ENCODE measurements at places on chromosomes 3 and 15. TPM values are rescaled to one million over a fixed set of nuclear protein-coding genes. Genes with fewer than 3 reads are reported as not detected.

DNA sequence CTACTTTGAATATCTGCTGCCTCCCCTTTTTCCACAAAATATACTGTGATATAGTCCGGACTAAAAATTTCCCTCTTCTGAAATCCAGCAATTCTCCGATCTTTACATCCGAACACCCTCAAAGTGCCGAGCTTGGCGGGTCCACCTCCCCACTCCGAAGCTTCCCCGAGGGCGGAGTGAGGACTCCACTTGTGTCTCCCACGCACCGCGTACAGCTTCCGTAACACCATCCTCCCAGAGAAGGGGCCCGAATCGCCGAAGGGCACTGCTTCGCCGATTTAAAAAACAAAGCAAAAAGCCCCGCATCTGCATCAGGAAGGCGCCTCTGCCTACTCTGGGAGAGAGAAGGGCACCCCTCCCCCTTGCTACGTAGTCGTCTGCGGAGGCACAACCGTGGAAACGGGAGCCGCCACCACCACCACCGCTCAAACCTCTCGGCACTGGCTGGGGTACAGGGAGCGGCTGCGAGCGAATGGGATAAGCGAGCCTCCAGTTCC, 551 bp downstream of the NCBP2 start:
- H3K27ac ChIP-seq: peak overlapping the region; percentile 97
- peaks cover 21% of the 10 kb centered on the region for H3K36me3 ChIP-seq
- H3K27me3 ChIP-seq: no peaks in the 10 kb centered on the region
- DNase-seq: peak; percentile 34

GRCh38 chr15:101153801-101154656, 97.8 kb downstream of the CHSY1 start:
- DNase-seq: no peak
- no peaks in the 10 kb centered on the region for H3K27me3 ChIP-seq
- H3K36me3 ChIP-seq: no peaks in the 10 kb centered on the region
- no peak overlapping the region for H3K27ac ChIP-seq

DNA sequence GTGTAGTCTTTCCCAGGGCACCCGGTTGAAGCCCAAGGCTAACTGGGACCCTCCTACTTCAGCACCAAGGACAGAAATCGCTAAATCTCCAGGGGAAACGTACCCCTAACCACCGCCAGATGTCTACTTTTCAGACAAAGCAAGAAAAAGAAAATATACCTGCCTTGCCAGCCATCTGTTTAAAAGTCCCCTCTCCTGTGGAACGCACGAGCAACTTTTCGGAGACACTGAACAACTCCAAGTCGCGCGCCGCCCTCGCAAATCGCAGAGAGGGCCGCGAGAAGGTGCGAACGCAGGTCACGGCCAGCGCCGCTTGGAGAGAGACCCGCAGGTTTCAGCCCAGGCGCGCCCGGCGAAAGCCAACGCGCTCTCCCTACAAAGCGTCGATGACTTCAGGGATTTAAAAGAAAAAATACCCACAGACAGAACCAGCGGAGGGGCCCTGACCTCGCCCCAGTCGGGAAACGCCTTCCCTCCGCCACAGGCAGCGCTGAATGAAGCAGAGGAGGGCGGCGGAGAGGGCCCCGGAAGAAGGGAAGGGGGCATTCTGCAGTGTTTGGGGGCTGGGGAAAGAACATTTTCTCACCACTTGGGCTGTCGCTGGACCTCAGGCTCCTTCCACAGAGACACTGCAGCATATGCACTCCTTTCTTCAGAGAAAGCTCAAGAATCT, 213.1 kb downstream of the FGF12 start:
- H3K27ac ChIP-seq: peak overlapping the region; percentile 78
- H3K27me3 ChIP-seq: peaks cover 70% of the 10 kb centered on the region
- H3K36me3 ChIP-seq: no peaks in the 10 kb centered on the region
- peak overlapping the region; percentile 76 for H3K4me3 ChIP-seq
- DNase-seq: peak; percentile 61

The SLC7A14 gene
- 6.6 TPM for total RNA-seq
